ENCODE measurements at places on chromosomes 2 and 18.
A peak's percentile ranks its signal among the peaks of the same experiment; 100 is the strongest.

DNA sequence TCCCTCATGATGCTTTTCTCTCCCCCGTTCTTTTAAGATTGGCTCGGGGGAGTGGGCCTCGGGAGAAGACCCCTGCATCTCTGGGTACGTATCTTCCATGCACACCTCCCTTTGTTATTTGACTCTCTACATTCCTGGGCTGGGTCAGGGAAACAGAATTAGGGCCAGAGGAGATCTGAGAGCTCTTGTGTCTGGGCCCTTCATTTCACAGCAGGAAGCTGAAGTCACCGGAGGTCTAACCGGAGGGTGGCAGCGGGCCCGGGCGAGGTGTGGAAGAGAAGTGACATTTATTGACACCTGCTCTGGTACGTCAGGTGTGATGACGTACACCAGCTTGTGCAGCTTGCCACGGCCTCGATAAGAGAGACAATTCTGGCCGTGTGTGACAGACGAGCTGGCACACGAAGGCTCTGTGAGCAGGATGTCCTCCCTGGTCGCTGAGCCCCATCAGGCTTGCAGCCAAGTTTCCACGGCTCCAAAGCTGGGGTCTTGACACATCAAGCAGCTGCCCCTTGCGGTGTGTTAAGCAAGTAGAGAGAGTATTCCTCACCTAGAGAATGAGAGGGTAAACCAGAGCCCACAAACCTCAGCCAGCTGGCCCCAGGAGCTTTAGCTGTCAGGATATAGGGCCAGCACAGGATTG is 30.4 kb downstream of the TOGARAM2 start:
- peak; percentile 37 for DNase-seq

GRCh38 chr18:4851301-4851976 is 345.6 kb downstream of the AKAIN1 start:
- no peak for DNase-seq

DNA sequence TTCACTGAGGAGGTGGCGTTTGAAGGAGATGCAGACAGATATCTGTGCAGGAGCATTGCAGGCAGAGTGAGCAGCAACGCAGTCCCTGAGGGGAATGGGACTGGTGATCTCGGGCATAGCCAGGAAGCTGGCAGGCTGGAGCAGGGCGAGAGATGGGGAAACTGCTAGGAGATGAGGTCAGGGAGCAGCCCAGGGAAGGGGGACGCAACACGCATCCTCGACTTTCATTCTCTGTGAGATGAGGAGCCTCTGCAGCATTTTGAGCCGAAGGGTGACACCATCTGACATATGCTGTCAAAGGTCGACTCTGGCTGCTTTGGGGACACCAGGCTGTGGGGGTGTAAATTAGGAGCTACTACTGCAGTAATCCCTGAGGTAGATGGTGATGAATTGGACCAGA is 4.3 kb upstream of the CHRNA1 start:
- DNase-seq = no peak

- no peak for DNase-seq
These were observed 104.5 kb downstream of the UGGT1 start for GRCh38 chr2:128195435-128195984.

DNA sequence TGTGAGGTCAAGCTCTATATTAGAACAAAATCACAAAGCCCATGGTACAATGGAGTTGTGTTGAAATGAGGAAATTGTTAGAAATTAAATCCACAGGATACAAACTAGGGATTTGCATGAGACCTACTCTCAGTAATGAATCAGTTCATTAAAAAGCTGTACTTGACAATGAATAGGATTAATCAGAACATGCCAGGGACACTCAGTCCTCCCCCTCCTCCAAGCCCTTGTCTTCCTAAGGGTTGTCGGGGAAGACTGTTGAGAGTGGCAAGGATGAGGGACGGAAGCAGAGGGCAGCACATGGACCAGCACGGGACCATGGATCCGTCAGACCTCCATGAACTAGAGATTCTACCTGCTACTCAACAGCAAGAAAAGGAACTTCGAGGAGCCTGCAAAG is 39.8 kb downstream of the SPRED2 start:
- no peak for DNase-seq

DNA sequence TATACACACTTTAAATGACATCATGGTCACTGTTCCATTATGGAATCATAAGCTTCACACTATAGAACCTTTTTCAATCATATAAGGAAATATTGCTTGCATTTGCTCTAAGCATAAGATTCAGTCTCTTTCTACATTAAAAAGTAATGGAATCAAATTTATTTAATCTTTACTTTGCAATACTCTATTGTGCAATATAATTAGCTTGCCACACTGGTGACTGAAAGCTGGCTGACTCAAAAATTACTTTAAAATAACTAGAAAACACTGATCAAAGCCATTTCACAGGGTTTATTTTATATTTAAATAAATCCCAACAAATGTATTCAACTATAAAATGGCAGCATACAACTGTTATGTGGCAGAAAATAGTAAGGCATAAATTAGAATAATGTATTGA is 13.2 kb upstream of the ORC2 start:
- DNase-seq = no peak

- DNase-seq = no peak
These were observed 25.4 kb downstream of the HDAC4 start for GRCh38 chr2:239375278-239376061.

GRCh38 chr2:12722447-12723316 is 5.9 kb downstream of the TRIB2 start:
- DNase-seq = no peak

GRCh38 chr2:66389651-66390131 is 45.2 kb upstream of the MEIS1 start:
- DNase-seq = no peak

DNA sequence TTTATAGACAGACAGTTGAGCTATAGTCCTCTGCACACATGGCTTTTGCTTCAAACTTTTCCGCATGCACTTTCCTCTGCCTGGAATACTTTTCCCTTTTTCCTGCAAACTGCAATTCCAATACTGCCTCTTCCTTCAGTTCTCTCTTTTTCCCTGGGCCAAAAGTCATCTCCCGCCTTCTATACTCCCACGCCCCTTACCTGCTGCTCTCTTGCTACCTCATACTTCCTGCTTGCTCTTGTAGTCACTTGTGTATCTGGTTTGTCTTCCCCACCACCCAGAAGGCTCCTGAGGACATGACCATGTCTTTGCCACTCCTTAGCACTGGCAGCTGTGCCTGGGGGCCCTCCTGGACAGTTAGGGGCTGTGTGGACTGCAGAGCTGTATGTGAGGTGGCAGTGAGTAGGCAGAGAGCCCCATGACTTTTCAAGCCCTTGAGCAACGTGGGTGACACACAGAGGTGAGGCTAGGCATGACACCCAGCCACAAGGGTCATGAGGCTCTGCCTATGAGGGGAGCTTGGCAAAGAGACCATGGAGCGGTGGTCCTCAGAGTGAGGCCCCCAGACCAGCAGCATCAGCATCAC is 23.2 kb downstream of the SPEG start:
- no peak for DNase-seq

DNA sequence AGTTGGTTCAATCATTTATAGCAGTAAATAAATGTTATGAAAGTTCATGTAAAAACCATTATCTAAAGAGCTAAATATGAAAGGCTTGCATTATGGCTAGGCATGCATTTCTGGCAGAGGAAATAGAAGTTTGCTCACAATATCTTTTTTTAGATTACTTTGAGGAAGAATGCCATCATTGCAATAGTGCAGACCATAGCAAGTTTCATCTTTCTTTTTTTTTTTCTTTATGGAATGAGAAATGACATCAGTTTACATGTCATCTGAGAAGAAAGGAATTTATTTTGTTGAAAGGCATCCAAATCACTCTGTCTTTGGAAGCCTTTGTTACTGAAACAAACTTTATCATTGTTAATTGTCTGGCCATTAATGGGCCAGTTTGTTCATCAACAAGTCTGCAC is 74.5 kb upstream of the NCKAP5 start:
- no peak for DNase-seq

- no peak for DNase-seq
These were observed 36.3 kb upstream of the COBLL1 start for GRCh38 chr2:164877927-164878326.

- no peak for DNase-seq
These were observed 107.5 kb downstream of the TMEM163 start for GRCh38 chr2:134611316-134611715.

DNA sequence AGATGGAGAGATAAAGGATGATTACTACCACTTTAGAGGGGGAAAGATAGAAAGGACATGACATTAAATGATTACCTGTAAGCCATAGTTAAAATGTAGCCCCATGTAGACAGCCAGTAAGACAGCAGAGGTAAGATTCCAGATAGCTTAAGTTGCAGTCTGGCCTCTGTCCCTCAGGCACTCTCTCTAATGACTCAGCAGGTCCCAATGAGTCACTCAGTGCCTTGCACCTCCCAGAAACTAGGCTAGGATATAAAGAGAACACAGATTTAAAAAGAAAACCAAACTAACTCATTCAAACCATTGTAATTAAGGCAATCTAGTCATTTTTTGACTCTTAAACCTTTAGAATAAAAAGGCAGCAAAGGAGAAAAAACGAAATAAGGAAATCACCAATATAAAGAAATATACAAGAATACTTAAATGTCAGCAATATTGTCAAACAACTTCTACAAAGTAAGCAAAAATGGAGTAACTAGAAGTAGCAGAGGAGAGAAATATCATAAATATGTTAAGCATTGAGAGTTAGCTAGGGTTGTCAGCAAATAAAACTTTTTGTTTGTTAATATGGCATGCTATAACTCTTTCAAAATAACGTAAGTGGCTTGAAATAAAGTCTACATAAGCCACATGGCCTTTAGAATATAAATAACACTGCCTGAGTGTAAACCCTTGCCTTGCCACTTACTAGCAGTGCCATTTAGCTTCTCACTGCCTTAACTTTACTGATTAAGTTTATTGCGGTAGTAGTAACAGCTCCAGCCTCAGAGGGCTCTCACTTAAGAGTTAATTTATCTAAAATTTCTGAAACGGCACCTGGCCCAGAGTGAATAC is 48.5 kb downstream of the SOCS6 start:
- DNase-seq = no peak

DNA sequence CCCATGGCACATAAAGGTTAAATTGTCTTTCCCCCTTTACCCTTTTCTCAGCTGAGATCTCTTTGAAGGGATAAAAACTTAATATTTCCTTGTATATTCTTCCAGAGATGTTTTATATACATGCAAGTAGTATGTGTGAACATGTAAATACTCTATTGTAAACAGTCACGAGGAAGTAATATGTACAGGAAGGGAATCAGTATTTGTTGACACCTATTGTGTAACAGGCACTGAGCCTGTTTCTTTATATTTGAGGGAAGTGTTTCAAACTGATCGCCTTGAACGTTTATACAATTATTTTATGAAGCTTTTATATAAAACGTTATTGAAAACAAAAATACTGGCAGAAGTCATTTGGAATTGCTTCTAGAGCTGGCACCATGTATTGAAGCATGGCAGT is 13.2 kb downstream of the RALBP1 start:
- no peak for DNase-seq

DNA sequence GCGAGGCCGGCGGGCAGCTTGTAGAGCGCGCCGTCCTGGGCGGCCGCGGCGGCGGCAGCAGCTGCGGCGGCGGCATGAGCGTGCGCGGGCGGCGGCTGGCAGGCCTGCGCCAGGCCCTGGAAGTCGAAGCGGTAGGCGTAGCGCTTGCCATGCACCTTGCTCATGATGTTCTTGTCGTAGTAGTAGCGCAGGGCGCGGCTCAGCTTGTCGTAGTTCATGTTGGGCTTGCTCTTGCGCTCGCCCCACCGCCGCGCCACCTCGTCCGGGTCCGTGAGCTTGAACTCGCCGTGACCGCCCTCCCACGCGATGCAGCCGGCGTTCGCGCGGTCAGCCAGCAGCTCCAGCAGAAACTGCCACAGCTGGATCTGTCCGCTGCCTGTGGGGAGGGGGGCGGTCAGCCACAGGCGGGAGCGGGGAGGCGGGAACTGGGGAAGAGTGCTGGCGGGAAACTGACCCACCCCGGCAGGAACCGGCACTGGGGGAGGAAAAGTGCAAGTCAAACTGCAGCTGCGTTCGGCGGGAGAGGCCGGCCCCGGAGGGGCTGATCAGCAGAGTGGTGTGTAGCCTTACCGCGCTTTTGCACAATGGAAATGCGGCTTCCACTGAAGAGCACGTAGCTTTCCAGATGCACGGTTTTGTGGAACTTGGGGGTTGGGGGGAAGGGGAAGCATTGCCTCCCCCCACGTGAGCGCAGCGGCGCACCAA is 3.0 kb downstream of the FEV start:
- no peak for DNase-seq

- no peak for DNase-seq
These were observed 16.2 kb downstream of the MSH6 start for GRCh38 chr2:47799031-47799609.

- no peak for DNase-seq
These were observed 34.0 kb upstream of the TMEM131 start for GRCh38 chr2:98029718-98030222.

DNA sequence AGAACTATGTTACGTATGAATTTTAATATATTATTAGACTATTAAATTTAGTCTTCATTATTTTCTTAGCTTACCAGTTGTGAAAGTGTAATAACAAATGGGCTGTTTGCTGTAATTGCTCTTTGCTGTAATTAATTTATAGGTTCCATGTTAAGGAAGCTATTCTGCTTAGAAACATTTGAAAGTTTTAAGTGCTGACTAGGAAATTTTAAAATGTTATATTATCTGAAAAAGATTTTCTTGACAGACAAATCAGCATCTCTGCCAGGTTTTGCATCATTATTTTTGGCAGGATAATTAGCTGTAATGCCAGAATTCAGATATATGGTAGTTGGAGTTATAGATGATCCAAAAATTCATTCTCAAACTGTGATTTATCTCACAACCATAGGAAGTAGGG is 42.2 kb downstream of the OTX1 start:
- DNase-seq = no peak
